NCI-H1436 treated with DMSO at 0.1 percent for 48 hours (cell line): ENCODE measurements at places on chromosomes 6 and 20.
A peak's percentile ranks its signal among the peaks of the same experiment; 100 is the strongest.

GRCh38 chr6:150417899-150418826, 49.4 kb downstream of the IYD start:
- DNase-seq: peak; percentile 8

GRCh38 chr6:159754959-159755914, 6.6 kb upstream of the ACAT2 start:
- DNase-seq: no peak

DNA sequence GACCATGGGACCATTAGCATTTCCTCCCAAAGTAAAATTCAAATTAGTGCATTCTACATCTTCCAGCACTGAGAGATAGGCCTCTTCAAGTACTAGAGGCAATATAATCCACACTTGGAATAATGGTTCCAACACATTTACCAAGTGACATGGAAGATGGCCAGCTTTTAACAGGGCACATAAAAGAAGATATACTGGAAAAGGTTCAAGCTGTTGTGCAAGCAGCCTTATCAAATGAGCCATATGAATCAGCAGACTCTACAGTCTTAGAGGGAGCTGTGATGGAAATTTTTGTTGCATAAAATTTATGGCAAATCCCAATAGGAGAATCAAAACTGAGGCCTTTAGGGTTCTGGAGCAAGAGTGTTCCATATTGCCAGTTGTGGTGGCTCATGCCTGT, 526.6 kb upstream of the IRAK1BP1 start:
- no peak for DNase-seq

GRCh38 chr6:134464690-134465411, 146.9 kb upstream of the SGK1 start:
- DNase-seq: no peak

GRCh38 chr6:84118191-84118590, 84.6 kb downstream of the MRAP2 start:
- no peak for DNase-seq

DNA sequence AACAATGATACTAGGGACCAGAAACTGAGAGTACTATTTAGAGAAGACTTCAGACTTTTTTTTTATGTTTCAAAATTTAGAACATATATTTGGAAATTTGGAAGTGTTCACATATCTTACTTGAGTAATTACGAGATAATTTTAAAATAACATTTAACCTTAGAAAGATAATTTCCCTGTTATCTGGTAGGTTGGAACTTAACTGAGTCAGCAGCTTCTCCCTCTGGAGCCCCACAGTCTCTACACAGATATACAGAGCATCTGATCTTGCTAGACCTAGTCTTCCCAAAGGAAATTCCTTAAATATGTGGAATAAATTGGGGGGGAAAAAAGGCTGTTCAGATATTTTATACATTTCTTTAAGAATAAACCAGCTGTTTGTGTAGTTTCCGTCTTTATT, 48.6 kb downstream of the TSPYL4 start:
- no peak for DNase-seq

- no peak for DNase-seq
Measured at GRCh38 chr6:117601811-117602150, 530 bp downstream of the GOPC start.

DNA sequence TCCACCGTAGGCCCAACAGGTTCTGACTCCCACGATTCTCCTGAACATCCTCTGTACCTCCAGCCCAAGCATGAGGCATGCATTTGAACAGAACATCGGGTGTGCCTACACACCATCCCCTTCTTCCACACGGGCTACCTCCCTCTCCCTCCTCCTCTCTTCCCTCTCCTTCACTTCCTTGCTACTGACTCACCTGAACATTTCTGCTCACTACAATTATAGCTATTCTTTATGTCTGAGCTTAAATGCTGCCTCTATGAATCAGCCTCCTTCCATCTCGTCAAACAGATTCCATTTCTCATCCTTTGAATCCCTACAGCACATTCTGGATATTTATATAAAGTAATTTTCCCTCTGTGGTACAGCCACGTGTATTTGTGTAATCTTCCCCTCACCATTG, 71.4 kb upstream of the MYLIP start:
- no peak for DNase-seq
